Occipital lobe (tissue), 3 donors: ENCODE measurements at places on chromosomes 3 and 15.

GRCh38 chr3:56758539-56758981 lies 43.2 kb downstream of the ARHGEF3 start:
- no peak for DNase-seq

GRCh38 chr15:56792211-56792610 lies 58.9 kb upstream of the ZNF280D start:
- DNase-seq, result no peak

DNA sequence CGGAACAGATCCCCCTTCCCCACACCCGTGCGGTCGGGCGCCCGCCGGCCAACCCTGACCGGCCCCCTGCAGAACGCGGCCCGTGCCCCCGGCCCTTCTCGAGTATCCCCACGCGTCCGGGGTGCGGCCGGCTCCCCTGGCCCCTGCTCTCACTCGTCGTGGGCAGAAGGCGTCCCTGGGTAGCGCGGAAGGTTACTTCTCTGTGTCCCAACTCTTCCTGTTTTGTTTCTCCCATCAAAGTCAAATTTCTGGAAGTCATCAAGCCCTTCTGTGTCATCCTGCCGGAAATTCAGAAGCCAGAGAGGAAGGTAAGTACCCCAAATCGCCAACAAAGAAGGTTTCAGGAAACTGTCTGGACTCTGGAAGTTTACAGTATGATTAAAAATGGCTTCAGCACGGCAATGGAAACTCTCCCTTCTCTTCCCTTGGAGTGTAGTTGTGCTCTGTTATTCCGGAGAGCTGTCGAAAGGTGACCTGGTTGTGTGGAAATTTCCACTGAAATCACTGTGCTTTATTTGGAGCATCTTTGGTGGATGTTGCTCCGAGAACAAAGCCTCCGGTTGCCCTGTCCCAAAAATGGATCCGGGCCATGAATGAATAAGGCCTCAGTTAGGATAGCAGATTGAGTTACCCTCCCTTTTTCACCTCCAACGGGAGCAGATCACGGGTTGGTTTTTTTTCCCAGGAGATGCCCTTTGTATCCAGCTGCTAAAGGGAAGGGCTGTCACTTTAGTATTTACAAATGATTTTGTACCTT lies 536 bp downstream of the SEC61A1 start:
- DNase-seq, result no peak

DNA sequence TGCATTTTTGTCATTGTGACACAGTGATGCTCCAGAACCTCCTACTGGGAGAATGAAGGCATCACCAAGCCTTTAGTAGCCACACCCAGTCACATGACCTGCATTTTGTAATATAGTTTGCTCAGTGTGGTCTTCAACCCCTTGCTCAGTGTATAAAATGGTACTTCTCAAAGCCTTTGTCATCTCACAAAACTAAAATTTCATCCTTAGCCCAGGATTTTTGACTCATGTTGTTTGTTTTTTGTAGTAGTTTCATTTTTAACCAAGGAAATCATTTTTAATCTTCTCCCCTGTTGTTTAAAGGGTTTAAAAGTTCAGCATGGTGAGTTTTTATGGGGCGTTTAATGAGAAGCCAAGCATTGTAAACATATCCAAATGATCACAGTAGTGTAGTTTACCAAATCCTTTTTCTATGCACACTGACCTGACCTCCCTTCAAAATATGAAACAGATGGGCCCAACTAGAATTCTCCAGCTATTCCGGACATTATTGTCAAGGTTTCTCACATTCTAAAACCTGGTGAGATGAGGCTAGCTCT lies 123.5 kb upstream of the IL12A start:
- no peak for DNase-seq

- peak; percentile 18 for DNase-seq
Observed at GRCh38 chr15:33031324-33031821, 163.1 kb downstream of the FMN1 start.

DNA sequence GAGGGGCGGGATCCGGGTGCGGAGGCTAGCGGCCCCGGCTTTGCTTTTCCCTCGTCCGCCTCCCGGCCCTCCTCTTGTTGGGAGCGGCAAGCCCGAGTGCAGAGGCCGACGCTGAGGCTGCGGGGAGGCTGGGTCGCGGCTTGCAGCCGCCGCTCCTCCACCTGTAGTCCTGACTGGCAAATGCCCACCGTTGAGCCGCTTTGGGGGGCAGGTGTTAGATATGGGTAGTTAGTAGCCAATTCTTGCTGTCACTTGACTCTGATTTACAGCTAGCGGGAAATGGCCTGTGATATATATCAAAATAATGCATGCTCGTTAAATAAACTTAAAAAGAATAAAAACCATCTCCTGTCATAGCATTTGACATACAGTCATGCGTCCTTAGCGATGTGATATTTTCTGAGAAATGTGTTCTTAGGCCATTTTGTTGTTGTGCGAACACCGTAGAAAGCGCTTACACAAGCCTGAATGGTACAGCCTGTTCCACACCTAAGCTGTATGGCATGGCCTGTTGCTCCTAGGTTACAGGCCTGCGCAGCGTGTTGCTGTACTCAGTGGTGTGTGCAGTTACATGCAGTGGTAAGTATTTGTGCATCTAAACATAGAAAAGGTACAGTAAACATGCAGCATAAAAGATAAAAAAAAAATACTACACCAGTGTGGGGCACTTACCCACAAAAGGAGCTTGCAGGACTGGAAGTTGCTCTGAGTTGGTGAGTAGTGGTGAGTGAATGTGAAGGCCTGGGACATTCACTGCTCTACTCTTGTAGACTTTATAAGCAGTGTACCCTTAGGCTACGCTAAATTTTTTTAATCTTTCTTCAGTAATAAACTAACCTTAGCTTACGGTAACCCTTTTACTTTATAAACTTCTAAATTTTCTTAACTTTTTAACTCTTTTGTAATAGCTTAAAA lies 873 bp downstream of the CAPN7 start:
- no peak for DNase-seq

DNA sequence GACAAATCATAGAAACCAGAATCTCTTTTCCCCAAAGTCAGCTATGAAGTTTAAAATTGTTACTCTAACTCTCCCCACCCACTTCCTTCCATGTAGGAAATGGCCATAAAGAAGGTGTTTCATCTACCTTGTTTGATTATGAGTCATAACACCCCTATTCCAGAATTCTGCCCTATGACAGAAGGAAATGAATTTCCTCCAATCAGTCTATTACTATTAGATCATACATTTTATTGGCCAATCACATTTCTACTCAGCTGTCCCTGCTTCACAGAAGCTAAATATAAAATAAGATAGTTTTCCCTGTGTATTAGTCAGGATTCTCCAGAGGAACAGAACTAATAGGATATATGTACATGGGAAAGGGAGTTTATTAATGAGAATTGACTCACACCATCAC lies 102.1 kb downstream of the TGFBR2 start:
- no peak for DNase-seq

DNA sequence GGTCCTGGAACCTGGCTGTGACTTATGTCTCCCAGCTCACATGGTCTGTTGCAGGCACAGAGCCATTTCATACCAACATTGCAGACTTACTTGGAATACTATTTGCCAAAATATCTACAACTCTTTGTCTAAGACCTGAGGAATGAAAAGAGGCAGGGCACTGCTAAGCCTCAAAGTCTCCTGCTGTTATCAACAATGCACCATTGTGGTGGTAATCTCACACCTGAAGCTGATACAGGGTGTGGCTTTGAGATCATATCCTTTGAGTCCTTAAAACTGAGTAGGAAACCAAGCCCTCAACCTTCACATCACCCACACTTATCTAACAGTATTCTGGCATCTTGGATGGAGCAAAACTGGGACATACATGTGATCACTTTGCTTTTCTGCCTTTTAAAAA lies 782.0 kb downstream of the EPHA3 start:
- DNase-seq, result no peak

DNA sequence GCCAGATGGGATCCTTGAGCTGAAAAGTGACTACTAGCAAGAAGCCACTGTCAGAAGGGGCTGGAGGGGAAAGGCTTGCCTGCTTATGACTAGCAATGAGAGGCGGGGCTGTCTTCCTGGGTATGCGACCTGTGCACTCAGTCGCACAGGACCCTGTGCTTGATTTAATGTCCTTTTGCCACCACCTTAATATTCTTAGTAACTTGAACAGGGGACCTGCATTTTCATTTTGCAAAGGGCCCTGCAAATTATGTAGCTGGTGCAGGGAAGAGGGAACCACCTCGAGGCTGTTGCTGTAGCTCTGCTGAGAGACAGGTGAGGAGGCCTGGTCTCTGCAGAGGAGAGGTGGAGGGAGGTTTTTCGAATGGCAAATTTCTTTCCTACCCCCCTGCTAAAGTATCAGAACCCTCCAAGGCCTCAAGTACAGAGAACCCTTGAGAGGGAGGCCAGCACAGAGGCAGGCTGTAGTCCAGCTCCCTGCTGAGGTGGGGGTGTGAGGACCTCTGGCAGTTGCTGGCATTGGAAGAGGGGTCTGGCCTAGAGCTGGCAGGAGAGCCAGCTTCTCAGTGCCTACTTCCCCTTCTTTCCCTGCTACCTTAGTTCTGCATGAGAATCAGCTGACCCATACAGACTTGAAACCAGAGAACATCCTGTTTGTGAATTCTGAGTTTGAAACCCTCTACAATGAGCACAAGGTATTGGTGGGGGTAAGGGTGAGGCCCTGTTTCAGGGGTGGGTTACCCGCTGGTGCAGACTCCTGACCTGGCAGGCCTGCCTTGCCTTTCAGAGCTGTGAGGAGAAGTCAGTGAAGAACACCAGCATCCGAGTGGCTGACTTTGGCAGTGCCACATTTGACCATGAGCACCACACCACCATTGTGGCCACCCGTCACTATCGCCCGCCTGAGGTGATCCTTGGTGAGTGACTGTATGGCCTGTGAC lies 11.4 kb downstream of the CLK3 start:
- DNase-seq, result no peak

DNA sequence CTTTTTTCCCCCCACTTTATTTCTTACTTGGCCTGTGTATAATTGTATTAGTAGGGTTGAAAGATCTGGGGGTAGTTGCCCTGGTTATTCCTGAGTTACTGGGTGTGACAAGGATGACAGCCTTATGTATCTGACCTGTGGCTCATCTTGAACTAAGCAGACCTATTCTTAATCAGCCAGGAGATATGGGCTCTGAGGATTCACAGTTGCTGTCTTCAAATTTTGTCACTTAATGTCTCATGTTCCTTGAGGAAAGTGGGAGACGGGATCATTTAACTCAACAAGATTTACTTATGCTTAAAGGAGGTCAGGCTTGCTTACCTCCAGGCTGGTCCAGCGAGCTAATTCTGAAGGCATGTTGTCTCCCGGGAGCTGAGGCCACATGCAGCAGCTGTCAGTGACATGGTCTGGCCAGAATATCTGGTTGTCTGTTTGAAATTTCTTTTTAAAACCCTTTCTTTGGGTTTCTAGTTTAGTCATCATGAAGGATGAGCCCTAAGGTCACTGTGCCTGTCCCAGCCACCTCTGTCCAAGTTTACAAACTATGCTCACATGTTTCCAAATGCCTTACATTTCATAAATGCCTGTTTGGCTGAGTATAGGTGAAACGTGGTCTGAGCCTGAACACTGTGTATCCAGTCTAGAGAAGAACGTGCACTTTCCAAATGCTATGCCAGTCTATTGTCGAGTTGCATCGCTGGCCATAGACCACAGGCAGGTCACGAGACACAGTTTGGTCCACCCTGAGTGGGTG lies 26.8 kb downstream of the LRTM1 start:
- no peak for DNase-seq

DNA sequence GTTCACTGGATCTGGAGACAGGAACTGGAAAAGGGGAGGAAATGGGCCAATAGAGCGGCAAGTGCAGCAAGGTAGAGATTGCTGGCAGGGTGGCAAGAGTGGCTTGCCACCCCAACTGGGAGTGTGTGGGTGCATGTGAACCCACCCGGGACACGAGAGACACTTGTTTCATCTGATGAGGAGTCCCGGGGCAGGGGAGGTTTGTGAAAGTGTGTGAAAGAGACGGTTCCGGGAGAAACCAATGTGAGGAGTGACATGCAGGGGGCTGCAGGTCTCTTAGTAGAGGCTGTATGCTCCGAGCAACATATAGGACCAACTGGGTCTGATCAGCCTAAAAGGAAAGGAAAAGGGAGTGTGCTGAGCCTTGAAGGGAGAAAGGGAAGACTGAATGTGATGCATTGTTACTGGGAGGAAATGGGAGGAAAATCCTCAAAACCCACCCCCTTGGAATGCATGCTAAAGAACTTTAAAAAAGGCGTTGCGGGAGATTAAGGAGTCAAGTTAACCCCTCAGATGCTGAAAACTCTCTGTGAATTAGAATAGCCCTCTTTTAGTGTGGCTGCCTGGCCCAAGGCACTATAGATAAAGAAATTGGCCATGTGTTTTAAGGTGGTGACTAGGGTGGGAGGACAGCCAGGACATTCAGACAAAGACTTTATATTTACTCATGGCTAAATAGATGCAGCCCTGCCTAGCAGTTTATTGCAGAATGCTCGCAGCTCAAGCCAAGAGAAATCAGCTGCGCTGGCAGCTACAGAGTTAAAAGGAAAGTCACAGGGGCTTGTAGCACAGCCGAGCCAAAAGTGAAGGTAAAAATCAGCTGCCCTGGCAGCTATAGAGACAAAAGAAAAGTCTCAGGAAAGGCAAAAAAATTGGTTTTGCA lies 9.1 kb upstream of the SLC9C1 start:
- no peak for DNase-seq

DNA sequence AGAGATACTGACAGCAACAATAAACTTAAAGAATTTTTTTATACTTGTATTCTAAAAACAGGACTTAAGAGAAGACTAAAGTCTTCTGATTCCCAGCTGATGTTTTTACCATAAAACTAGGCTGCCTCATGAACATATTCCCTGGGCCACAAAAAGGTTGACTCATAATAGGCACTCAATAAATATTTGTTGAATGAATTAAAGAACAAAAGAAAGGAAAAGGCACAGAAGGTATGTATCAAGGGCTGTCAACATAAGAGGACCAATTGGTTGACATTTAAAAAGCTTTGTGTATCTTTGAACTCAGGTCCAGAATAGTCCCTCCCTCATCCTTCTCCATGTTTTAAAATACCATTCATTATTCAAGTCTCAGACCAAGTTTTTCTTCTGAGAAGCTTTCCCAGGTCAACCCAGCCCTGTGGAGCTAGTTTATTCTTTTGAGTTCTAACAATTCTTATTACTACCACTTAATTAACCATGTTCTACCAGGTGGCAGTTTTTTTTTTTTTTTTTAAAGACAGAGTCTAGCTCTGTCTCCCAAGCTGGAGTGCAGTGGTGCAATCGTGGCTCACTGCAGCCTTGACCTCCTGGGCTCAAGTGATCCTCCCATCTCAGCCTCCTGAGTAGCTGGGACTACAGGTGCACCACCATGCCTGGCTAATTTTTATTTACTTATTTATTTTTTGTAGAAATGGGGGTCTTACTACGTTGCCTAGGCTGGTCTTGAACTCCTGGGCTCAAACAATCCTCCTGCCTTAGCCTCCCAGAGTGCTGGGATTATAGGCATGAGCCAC lies 17.5 kb upstream of the ARHGEF3 start:
- no peak for DNase-seq

- no peak for DNase-seq
Observed at GRCh38 chr3:118949113-118949760, 85.4 kb downstream of the IGSF11 start.

DNA sequence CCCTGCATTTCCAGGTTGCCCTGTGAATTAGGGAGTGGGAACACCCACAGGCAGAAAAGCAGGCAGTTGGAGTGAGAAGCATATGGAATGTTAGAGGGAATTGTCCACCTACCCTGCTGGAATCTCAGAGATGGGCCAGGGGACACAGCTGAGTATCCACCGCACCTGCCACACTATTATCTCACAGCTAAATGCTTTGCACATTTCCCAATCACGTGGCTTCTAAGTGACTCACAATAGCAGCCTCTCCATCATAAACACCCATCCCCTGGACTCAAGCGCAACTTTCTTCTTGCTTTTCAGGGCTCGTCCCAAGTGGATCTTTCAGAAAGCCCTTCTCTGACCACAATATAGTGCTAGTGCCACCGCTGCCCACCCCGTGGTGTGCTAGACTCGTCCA lies 389.0 kb upstream of the LMCD1 start:
- no peak for DNase-seq

GRCh38 chr3:126483321-126483761 lies 7.7 kb upstream of the ZXDC start:
- DNase-seq, result no peak
